ENCODE measurements at places on chromosomes 13 and 19.

DNA sequence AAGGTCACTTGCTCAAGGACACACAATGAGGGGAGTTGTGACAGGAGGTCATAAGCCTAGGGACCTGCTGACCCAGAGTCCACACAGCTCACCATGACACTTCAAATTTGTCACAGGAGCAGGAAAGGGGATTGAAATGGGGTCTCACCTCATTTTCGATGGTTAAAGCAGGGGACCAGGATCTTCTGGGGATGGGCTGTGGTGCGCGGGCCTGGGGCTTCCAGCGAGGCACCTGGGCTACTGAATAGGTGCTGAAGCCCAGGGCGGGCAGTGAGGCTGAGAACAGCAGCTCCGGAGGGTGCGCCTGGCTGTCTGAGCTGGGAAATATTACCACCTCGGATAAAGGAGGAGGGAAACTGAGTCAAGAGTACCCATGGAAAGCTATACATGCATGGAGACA, 11.0 kb downstream of the MAN2B1 start:
- DNase-seq = no peak

- no peak for DNase-seq
These were observed 751 bp upstream of the C19orf84 start for GRCh38 chr19:51391073-51391611.

GRCh38 chr13:50403311-50403710, 388.1 kb downstream of the KCNRG start:
- DNase-seq = no peak

DNA sequence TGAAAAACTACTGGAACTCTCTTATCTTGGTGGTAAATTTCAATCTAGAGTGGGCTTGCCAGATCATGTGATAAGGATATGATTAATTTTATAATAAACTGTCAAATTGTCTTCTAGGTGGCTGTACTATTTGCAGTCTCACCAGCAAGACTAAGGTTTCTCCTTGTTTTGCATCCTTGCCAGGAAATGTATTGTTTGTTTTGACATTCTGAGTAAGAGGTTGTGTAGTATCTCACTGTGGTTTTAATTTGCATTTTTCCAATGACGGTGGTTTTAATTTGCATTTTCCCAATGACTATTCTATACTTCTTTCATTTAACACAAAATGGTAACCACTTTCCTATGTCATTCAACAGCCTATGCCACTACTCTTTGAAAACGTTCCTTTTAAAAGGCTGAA, 2.0 kb downstream of the CAB39L start:
- DNase-seq = no peak

GRCh38 chr19:38703509-38703908, 40.8 kb downstream of the CAPN12 start:
- no peak for DNase-seq

DNA sequence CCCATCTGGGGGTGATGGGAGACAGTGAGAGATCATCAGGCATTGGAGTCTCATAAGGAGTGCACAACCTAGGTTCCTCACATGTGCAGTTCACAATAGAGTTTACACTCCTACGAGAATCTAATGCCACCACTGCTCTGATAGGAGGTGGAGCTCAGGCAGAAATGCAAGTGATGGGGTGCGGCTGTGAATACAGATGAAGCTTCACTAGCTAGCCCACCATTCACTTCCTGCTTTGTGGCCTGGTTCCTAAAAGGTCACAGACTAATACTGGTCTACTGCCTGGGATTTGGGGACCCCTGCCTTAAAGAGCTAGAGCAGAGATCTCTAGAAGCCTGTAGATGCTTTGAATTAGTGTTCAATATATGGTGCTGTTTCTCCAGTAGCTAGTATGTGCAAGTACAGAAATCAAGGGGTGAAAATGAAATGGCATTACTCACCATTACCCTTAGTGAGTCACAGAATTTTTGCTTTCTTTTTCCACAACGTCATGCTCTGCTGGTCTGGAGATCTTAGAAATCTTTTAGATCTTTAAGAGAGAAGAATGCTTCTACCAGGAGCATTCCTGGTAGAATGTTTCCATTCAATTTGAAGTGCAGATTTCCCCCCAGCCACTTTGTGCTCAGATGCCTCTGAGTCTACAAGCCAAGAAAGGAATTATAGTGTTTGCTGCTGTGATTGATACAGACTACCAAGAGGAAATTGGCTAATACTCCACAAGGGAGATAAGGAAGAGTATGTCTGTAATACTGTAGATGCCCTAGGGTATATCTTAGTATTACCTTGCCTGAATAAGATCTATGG, 2301.2 kb downstream of the PCDH9 start:
- no peak for DNase-seq

GRCh38 chr19:33547676-33548075, 26.1 kb upstream of the PEPD start:
- DNase-seq = no peak

- DNase-seq = no peak
These were observed 34.2 kb downstream of the GPR42 start for GRCh38 chr19:35404879-35405622.

All from substantia nigra (tissue), 51 donors.